ENCODE measurements at places on chromosomes 12 and 14.

DNA sequence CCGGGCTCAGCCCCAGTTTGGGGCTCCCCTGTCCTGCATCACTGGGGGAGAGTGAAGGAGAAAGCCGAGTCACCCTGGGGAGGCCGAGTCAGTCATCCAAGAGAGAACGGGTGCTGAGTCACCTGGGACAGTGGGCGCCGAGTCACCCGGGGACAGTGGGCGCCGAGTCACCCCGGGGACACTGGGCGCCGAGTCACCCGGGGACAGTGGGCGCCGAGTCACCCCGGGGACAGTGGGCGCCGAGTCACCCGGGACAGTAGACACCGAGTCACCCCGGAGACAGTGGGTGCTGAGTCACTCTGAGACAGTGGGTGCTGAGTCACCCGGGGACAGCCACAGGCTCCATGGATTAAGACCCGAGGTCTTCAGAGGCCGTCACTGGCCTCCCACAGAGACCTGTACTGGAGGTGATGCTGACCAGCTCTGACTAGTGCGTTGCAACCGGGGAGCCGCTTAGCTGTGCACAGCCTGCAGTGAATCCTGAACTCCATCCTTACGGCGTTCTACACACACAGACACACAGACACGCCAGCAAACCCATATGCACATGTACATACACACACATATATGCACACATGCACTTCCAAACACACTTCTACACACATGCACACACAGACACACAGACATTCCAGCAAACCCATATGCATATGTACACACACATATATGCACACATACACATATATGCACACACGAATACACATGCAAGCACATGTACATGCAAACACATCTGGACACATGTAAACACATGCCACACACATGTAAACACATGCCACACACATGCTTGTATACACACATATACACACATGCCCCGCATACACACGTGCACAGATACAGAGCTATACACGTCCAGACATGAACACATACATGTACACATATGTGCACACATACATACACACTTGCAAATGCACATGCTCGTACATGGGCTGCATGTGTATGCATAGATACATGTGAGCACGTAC is 64.9 kb upstream of the GALNT9 start:
- DNase-seq: no peak

- DNase-seq: peak; percentile 37
These were observed 28.1 kb downstream of the TRPV4 start for GRCh38 chr12:109804820-109805761.

DNA sequence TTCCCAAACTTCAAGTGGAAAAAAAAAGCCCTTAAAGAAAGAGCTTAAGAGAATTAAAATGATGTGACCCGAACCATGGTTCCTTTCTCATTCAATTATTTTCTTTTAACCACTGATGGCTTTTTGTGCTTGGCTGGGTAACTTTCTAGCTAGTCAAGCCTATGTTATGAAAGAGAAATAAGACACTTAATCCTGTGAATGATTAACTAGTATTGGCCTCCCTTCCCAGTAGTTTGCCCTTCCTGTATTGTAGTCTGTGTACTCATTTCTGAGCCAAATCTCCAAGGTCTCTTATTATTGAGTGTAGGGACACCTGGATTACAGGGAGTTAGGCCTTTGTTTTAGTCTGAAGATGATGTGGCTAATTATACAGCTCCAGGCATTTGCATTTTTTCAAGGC is 353.0 kb downstream of the RAD51B start:
- DNase-seq: no peak

GRCh38 chr12:112568641-112569040 is 149.9 kb downstream of the PTPN11 start:
- no peak for DNase-seq

GRCh38 chr12:131836193-131836592 is 8.0 kb downstream of the MMP17 start:
- peak; percentile 19 for DNase-seq

DNA sequence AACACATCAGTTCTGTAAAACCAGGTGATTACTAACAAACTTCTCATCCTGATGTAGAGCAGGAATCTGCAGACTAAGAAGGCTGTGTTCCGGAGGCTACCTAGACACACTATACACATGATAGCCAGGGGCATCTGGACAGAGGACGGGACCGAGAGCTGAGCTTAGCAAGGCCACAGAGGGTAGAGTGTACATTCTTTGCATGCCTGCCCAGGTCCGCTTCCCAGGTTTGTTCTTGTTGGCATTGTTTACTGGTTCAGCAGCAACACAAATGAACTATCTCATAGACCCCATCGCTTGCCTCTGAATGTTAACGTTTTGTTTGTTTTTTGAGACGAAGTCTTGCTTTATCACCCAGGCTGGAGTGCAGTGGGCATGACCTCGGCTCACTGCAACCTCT is 17.7 kb upstream of the TEAD4 start:
- no peak for DNase-seq
